ENCODE measurements at places on chromosomes 1 and 21.

DNA sequence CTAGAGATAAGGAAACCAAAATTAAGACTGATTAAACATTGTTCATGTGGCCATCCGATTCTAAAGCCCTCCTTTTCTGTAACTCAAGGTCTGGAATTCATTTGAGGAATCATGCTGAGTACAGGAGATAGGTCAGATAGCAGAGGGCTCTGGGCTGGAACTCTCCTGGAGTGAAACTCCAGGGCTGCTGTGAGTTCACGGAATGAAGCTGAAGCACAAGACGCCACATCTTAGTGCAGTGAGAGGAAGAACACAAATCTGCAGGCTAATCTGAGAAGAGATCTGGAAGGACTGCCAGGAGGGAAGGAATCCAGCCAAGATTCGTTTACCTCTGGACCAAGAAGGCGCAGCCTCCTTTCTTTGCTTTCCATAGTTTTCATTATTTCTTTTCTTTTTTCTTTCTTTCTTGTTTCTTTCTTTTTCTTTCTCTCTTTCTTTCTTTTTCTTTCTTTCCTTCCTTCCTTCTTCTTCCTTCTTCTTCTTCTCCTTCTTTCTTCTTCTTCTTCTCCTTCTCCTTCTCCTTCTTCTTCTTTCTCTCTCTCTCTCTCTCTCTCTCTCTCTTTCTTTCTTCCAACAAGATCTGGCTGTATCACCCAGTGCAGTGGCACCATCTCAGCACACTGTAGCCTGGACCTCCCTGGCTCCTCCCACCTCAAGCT is 74.8 kb upstream of the ATP1B1 start:
- DNase-seq: no peak

- DNase-seq: no peak
Observed at GRCh38 chr1:67750691-67751054, 65.7 kb downstream of the GADD45A start.

DNA sequence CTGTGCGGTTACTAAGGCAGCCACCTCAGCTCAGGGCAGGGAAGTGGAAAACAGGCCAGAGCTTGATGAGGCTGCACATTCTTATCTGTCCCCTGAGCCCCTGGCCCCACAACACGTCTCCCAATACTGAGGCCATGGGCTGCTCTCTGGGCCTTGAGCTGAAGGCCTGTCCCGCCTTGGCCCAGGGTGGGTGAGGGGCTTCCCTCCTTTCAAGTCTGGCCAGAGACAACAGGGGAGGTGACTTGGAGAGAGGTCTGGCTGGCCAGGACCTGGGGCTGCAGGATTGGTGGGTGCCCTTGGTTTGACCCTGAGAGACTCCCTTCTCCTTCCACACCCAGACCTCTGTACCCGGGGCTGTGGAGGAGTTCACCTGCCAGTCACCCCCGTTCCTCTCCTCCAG is 563.8 kb downstream of the PTPRU start:
- DNase-seq: no peak

GRCh38 chr1:10685808-10686403 is 110.5 kb downstream of the CASZ1 start:
- no peak for DNase-seq

DNA sequence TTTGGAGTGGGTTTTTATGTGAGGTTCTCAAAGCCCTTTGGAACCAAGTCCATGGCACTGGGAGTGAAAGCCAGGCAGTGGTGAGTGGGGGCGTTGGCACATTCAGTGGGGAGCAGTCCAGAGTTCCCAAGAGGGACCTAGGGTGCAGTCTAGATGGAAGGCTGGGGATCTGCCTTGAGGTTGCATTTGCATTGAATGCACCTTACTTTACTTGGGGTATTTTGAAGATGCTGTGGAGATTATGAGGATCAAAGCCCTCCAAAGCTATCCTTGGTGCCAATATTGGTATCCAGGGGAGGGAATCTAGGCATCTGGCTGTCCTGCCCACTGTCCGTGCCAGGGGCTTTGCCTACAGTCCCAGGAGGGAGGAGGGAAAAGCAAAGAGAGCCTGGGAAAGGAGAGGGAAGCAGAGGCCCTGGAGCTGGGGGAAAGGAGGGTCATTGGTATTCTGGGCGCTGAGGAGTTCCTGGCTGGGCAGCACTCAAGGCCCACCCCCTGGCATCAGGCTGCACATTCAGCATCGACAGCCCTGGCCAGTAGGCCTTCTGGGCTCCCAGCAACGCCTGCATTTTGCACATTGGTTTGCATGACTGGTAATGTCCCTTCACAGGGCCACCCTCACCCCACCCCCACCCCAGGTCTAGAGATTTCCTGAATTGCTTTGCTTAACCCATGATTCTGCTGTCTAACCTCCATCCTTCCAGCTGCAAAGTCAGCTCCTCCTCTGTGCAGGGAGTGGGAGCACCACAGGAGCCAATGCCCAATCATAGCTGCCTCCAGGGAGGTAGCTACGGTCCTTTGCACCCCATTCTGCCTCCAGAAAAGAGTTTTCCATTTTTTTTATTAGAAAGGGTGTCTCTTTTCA is 843 bp upstream of the BCAN start:
- DNase-seq: no peak

GRCh38 chr1:48741380-48741779 is 35.3 kb downstream of the BEND5 start:
- DNase-seq: no peak

- no peak for DNase-seq
Observed at GRCh38 chr1:85584923-85585322, 4.4 kb downstream of the CCN1 start.

- DNase-seq: no peak
Observed at GRCh38 chr21:34886240-34887104, 162.6 kb downstream of the RUNX1 start.

DNA sequence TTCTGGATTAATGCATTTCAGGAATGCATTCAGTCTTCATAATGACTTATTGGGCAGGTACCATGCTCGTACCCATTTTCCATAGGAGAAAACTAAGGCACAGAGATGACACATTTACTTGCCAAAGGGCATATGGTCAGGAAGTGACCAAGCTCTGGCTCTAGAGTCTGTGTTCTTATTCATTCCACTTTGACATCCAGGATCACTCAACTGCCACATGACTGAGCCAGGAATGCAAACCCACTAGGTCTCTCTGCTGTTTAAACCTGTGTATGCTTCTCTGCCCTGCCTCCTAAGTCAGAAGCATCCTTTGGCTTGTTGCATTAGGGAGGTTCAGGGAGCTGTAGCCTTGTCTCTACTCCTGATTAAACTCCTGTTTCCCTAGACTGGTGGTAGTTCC is 7.5 kb downstream of the KAZN start:
- no peak for DNase-seq

DNA sequence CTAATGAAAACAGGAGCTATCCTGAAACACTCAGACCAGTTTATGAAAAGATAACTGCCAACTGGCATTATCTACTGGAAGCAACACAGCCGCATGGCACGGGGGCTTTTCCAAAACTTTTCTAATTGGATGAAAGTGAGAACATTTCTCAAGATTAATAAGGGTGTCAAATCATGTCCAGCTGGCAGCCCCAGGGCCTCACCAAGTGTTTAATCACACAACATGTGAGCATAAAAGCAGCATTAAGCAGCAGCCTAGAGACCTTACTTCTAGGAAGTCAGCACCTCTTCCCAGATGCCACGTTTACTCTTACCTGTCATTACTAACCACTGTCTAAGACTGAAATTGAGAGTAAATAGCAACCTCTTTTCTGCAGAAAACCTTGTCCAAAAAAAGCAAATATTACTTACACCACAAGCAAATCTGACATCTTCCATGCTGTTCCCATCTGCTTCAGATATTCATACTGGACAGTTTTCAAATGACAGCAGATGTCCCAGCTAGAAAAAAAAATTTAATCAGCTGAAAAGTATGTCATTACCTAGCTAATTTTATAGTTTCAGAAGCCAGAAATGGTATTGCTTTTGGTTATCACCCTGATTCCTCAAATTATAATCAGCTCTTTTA is 341.5 kb upstream of the ZP4 start:
- no peak for DNase-seq

- DNase-seq: no peak
Observed at GRCh38 chr21:41641821-41642701, 124.8 kb downstream of the RIPK4 start.

GRCh38 chr1:113140176-113140575 is 67.2 kb downstream of the LRIG2 start:
- no peak for DNase-seq

- DNase-seq: no peak
Observed at GRCh38 chr1:242731446-242731845, 206.9 kb upstream of the PLD5 start.

GRCh38 chr1:220687809-220688208 is 2.4 kb upstream of the C1orf115 start:
- no peak for DNase-seq

DNA sequence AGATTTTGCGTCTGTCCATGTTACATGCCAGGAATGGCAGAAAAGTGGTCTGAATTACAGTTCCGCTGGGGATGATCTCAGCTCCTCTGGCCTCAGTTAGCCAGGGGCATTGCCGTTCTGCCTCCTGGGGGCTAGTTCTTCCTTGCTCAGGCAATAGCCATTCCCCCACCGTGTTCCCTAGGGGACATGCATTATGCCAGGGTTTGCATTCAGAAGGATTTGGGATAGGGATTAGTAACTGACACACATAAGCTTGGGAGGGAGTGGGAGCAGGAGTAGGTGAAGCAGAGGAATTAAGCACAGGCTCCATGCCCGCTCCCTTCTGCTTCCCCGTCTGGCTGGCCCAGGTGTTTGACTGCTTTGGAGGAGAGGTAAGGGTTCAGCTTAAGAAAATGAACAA is 12.7 kb downstream of the LRRC71 start:
- DNase-seq: no peak

DNA sequence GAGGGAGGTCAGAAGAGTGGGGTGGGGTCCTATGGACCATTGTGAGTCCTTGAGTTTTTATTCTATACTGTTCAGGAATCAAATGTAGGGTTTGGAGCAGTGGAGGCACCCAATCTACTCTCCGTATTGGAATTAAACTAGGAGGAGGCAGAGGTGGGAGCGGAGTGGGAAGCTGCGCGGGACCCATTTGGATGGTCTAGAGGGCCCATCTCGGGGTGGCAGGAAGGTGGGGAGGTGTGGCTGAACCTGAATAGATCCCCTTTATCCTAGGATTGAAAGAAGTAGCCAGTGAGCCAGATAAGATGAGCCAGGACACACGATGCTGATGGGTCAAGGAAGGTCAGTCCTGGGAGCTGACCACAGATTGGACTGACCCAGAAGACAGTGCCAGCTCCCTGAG is 325.8 kb downstream of the AJAP1 start:
- DNase-seq: no peak

DNA sequence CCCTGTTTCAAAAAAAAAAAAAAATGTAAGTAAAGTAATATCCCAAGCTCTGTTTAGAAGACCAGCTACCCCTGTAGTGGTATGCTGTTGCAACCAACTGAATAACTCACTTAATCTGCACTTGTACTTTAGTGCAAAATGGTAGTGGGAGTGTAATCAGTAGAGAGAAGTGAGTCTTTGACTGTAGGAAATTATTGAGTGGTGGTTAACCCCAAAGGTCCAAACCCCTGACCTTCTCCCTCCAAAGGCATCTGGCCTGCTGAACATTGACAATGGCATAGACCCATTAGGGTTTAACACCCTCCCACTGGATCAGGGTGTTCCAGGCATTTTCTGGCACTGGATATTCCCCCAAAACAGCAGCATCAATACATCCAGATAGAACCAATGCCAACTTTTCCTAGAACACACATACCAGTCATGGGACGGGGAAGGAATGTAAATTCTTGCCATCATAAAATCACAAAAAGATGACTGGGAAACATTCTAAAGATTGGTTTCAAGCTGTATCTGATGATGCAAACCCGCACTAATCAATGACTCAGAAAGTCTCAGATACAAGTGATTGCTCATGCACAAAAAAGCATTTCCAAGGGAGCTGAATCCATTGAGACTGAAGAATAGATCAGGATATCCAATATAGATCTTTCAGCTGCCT is 110.3 kb downstream of the MRPL39 start:
- no peak for DNase-seq

GRCh38 chr1:67446893-67447292 is 16.7 kb upstream of the SERBP1 start:
- no peak for DNase-seq

- no peak for DNase-seq
Observed at GRCh38 chr1:244113532-244114320, 62.6 kb downstream of the ZBTB18 start.

GRCh38 chr1:110266834-110267233 is 56.7 kb downstream of the KCNC4 start:
- no peak for DNase-seq

DNA sequence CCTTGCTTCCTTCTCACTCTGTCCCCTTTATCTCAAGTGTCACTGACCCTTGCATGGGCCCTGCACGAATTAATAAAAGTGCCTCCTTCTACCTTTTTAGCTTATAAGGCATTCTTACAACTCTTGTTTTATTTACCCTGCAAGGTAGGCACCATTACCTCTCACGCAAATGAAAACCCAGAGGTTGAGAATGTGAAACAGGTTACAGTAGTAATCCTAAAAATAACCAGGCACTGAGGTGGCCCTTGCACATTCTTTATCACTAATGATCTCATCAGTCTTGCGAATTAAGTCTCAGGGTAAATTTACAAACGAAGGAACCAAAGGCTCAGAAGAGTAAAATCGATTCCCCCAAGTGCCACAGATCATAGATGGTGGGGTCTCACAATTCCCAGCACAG is 3.7 kb downstream of the GLIS1 start:
- DNase-seq: no peak

DNA sequence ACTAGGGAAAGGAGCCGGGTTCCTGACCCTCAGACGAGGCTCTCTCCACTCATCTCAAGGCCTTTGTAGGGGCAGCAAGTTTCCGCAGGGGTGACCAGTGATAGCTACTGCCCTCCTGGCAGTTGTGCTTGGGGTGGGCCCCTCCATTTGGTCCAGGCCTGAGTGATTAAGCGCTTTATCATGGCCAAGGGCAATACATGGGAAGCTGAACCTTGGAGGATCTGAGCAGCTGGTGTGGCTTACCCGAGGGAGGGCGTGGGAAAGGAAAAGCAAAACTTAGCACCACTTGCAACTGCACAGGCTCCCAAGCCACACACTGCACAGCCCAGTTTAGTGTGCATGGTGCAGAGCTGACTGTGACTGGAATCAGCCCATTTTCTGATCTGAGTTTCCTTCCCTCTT is 47.8 kb downstream of the GADD45A start:
- no peak for DNase-seq

DNA sequence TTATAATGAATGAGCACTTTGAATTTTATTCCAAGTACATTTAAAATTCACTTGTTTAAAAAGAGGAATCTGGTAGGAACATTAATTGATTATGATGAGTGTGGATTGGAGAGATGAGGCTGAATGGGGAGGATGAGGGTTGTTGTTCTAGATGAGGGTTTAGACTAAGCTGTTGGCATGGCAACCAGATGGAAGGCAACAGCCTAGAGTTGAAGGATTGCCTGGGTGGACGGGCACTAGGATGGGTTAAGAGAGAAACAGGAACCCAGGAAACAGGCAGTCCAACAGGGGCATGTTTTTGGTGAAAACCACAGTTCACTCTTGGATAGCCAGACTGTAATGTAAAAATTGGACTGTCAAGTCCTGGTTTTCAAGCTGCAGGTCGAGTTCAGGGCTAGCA is 125.5 kb downstream of the CHRM3 start:
- DNase-seq: no peak

DNA sequence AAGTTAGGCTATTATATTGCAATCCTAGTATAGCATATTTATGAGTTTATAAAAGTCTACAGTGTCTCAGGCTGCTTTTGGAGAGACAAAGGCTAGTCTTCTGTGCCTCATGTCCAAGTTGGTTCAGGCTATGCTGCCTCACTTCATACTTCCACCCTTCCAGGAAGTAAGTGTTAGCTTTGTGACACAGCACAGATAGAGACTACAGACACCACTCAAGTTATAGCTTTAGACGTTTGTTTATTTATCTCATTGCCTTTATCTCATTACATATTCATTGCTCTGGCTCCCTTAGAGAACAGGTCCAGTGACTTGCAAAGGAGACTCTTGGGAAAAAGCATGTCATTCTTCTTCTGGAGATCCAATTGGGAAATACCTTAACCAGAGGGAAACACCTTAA is 22.6 kb upstream of the GBP4 start:
- no peak for DNase-seq

Data from stimulated activated CD8-positive, alpha-beta memory T cell treated with anti-CD3 and anti-CD28 coated beads, Interleukin-7, amount 100 ng/mL, for 1 hour (primary cell).